CD4-positive, alpha-beta T cell treated with Interleukin-4 for 1 hour (primary cell): ENCODE measurements at places on chromosomes 3 and 15.
A peak's percentile ranks its signal among the peaks of the same experiment; 100 is the strongest.

DNA sequence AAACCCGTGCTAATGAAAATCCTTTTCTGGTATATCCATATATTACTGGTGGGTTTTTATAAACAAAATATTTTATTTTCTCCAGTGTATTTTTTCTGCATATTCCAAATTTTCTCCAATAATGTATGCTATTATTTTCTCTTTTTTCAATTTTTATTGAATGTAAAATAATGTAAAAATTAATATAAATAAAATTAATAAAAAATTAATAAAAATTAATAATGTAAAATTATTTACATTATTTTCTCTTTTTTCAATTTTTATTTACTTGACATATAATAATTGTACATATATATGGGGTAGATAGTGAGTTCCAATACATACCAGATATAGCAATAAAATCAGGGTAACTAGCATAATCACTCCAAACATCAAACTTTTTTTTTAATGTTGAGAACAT is 56.4 kb downstream of the OXSM start:
- DNase-seq, result no peak

DNA sequence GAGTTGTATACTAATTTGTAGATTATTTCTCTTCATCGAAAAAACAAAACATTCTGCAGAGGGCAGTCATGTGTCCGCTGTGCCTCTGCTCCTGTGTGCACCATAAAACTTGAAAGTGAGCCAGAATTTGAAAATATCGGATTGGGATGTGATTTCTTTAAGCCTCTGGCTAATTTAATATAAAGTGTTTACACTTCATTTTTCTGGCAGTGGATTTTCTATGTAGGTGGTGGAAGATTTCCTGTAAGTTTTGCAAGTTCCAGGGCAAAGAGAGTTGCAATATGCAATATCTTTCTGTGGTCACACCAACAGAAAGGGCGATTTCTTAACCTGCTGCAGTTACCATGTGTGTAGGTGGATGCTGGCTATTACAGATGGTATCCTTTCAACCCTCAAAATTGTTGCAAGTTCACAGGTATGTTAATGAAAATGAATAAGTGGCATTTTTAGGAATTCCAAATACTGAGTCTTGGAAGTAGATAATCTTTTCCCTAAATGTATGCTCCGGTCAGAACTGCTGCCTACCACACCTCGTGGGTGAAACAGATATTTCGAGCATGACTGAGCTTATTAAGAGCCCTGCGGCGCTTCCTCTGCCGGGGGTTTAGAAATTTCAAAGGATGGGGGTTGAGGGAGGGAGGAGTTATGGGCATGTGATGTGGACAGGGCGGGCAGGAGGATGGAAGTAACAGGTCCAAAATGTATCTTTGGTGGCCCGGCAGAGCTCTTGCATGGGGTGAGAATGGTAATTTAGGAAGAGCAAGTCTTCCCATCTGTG is 134.0 kb downstream of the PGPEP1L start:
- DNase-seq, result peak; percentile 26

DNA sequence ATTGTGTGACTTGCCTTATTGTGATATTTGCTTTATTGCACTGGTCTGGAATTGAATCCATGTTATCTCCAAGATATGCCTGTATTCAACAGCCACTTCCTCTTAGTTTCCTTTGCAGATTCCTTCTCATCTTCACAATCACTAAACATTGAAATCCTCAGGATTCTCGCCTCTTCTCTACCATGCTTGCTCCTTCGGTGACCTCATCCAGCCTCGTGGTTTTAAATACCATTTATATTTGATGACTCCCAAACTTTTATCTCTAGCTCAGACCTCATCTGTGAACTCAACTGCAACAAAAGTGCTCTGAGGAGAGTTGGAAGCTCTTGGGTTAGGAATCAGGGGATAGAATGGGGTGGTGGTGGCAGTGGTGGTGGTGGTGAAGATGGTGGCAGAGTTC is 19.9 kb downstream of the POLR2M start:
- DNase-seq, result no peak

DNA sequence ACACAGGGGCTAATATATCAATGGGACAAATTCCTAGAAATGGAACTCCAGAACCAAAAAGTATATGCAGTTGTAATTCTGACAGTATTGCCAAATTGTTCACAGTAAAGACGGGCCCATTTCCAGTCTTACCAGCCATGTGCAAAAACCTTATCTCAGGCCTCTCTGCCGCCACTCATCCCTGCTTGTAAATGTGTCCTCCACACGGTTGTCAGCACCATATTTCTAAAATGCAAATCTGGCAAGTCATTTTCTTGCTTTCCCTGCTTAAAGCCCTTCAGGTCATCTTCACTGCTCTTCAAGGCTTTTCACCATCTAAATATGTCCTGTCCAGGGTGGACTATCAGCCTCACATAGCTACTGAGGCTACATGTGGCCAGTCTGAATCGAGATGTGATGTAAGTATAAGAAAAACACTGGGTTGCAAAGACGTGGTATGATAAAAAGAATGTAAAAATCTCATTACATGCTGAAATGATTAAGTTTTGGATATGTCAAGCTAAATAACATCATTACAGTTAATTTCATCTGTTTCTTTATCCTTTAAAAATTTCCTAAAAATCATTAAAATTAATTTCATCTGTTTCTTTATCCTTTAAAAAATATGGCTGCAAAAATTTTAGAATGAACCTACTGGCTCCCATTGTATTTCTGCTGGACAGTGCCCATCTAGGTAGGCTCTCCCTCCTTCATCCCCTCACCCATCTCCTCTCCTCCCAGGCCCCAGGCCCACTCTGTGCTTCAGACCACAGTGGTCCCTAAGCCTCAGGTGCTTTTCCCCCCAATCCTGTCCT is 980 bp downstream of the PARP9 start:
- DNase-seq, result no peak

GRCh38 chr3:126887686-126888085 is 95.2 kb upstream of the PLXNA1 start:
- DNase-seq, result no peak

DNA sequence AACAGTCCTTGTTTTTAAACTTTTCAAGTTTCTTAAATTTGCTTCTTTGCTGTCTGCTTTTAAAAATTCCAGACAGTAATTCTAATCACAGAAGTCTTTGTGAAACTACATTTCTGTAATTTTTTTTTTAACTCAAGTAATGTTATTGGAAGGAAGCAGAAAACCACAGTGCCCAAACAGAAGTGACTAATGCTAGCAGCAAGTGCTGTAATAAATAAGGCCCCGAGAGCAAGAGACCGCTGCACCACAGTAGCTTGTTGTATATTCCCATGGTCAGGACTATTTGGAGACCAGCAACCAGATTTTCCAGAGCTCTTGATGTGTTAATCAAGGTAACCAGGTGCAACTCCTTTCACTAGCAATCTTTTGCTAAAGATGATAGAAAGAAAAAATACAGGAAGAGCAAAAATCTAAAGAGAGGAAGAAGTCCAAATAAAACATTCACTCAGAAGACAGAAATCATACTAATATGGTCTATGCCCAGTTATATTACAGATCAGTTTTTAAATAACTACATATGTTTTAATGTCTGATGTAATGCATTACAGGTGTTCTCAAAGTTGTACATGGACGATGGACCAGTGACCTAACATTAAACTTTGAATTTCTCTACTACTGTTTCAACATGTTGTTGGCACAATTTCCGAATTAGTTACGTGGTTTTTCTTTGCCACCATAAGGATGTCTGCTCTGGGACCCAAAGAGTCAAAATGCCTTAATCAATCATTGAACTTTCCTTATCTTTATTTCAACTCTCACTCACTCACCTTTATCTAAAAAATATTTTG is 36.4 kb downstream of the WWTR1 start:
- DNase-seq, result no peak

DNA sequence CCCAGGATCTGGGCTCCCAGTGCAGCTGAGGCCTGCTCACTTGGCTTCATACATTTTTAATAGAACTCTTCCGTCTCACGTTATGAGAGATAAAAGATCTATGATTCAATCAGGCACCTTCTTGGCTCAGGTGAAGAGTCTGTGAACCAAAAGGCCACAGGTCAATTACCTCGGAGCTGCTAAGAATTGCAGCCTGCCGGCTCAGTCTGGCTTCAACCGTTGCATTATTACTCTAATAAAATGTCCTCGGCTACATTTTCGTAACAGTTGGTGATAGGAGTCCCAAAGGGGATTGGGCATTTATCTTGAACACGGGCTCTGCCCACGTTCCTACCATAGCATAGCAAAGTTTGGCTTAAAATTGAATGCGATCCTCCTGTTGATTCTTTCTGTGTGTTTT is 176.3 kb downstream of the SLCO3A1 start:
- DNase-seq, result no peak

DNA sequence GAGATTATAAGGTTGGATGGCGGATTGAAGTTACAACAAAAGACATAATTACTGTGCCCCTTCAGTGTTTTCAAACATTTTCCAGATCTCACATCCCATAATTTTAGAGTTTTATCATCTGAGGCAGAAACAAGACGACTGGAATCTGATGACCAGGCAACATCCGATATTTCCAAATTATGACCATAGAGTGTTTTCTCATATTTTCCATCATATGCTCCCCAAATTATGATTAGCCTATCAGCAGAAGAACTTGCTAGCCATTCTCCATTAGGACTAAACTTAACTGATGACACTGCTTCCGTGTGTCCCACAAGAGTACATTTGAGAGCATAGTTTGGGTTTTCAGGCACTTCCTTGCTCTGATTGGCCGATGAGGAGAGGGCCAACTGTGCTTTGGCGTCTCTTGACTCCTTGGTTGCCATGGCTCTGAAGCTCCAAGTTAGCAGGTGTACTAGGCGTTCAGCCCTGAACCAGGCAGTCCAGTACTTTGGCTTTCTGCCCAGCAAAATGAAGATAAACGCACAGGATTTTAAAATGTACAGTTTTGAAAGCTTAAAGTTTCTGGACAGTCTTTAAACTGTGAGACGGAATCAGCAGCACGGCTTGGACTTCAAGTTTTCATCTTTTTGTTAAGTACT is 638 bp downstream of the WDR5B start:
- peak; percentile 73 for DNase-seq

- no peak for DNase-seq
Measured at GRCh38 chr15:85865070-85865684, 70.5 kb upstream of the KLHL25 start.

DNA sequence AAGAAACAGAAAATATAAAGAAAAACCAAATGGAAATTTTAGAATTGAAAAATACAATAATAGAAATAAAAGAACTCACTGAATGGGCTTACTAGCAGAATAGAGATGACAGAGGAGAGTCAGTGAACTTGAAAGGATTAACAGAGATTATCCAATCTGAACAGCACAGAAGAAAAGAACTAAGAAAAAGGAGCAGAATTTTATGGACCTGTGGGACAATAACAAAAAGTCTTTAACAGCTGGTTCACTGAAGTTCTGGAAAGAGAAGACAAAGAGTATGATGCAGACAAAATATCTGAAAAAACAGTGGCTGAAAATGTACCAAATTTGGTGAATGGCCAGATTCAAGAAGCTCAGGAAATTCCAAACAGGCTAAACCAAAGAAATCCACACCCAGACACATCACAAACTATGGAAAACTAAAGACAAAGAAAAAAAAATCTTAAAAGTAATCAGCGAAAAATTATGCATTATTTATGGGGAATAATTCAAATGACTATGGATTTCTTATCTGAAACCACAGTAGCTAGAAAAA is 9.7 kb upstream of the GNB5 start:
- no peak for DNase-seq

DNA sequence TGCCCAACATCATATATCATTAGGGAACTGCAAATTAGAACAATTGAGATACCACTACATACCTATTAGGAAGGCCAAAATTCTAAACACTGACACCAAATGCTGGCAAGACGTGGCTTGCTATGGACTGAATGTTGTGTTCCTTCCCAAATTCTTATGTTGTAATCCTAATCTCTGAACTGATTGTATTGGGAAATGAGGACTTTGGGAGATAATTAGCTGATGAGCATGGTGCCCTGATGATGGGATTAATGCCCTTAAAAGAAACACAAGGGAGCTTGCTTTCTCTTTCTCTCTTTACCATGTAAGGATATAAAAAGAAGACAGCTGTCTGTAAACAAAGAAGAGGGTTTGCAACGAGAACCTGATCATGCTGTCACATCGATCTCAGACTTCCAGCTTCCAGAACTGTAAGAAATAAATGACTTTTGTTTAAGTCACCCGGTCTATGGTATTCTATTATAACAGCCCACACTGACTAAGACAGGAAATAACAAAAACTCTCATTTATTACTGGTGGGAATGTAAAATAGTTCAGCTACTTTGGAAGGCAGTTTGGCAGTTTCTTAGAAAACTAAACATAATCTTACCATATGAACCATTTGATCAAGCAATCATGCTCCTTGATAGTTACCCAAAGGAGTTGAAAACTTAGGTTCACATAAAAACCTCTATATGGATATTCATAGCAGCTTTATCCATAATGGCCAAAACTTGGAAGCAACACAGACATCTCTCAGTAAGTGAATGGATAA is 458.3 kb upstream of the CBLB start:
- DNase-seq, result no peak

DNA sequence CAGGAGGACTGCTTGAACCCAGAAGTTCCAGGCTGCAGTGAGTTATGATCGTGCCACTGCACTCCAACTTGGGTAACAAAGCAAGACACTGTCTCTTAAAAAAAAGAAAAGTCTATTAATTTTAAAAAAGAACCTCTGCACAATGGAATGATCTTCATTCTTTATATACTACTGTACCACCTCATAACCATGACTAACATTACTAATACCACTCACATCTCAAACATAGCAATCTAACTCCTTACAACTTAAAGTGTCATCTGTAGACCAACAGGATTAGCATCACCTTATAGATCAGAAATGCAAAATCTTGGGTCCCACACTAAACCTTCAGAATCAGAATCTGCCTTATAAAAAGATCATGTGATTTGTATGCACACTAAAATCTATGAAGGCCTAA is 48.8 kb upstream of the MAP4 start:
- DNase-seq, result no peak

GRCh38 chr3:40572588-40572987 is 47.8 kb downstream of the ZNF621 start:
- DNase-seq, result no peak

GRCh38 chr3:49901366-49902339 is 2.0 kb downstream of the MST1R start:
- DNase-seq, result no peak

DNA sequence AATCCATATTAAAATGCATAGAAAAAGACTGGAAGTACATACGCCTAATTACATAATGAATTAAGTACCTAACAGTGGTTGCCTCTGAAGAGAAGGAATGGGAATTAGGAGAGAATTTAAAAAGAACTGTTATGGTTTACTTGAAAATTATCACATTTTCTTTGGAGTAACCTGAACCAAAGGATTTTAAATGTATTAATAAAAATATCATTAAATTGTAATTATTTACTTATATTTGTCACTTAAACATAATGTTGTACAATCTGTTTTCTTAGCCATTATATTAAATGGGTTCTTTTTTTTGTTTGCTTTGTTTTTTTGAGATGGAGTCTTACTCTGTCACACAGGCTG is 114.2 kb upstream of the SLC7A14 start:
- no peak for DNase-seq

- no peak for DNase-seq
Measured at GRCh38 chr3:119333773-119334509, 39.8 kb downstream of the ARHGAP31 start.

DNA sequence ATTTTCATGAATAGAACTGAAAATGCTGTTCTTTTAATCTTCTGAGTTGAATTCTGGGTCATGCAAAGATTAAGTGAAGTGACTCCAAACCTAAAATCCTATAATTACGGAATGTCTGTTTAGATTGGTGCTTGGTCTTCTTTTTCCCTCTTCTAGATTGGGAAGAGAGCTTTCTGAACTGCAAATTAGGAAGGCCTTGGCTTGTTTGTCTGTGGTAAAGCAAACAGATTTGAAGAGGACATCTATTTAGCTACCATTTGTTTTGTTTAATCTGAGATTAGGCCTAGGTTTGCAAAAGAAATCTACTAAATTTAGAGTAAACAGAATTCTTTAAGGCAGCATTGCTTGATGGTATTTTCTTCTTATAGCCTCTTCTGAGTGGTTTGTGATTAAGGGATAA is 23.5 kb downstream of the PAQR9 start:
- DNase-seq, result no peak
